Right ventricle myocardium superior (tissue), 1 donor: ENCODE measurements at places on chromosomes 5 and 9. TPM values are rescaled to one million over a fixed set of nuclear protein-coding genes. Genes with fewer than 3 reads are reported as not detected.
A peak's percentile ranks its signal among the peaks of the same experiment; 100 is the strongest.

GRCh38 chr5:180639741-180640610 is 9.4 kb downstream of the FLT4 start:
- DNase-seq: peak; percentile 46

IFNA2 gene
- total RNA-seq: not detected

- DNase-seq: no peak
Observed at GRCh38 chr9:94528886-94529285, 26.0 kb upstream of the PCAT7 start.

ALDH7A1 gene
- 41.6 TPM for total RNA-seq

DNA sequence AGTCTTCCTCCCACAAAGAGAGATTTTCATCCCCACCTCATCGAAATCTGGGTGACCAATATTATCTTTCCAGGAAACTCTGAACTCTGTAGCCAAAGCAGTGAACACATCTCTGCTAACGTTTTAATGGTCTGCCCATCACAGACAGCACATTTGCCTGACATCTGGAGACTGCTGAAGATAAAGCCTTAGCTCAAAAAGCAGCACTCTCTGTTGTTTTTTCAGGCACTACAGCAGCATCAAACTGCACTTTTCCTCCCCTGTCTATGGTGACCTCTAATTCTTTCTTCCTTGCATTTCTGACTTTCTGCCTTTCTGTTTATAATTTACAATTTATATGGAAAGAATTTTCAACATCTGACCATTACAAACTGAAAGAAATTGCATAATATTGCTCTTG is 66.8 kb downstream of the RAB3C start:
- DNase-seq: no peak

- no peak for DNase-seq
Observed at GRCh38 chr5:130939059-130939458, 226.0 kb downstream of the HINT1 start.

- peak; percentile 85 for DNase-seq
Observed at GRCh38 chr9:68704814-68705530, at the start of gene PIP5K1B. Gene PIP5K1B (plus strand): TSS chr9:68705240. CDS start chr9:68822615, 117,375 bp downstream.

DNA sequence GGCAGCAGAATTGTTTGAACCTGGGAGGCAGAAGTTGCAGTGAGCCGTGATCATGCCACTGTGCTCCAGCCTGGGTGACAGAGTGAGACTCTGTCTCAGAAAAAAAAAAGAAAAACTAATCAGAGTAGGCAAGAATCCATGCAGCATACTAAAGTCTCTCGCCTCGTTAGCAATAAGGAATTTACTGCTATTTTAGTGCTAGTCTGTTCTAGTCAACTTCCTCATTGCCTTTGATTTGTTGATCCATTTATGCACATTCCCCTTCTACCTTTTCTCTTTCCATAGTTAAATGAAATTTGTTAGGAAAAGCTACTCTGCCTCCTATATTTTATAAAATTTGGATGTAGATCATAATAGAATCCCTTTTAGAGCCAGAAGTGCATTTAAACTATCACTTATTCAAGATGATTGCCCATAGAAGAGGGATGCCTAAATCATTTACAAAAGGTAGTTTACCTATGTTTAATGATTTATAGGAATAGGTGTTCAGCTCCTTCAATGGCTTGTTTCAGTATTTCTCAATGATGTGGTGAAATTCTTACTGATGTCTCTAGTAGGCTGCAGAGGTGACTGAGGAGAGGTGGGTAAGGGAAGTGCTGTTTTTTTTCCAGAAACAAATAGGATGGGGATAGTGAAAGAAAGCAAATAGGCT is 1.9 kb downstream of the LRRC19 start:
- no peak for DNase-seq

DNA sequence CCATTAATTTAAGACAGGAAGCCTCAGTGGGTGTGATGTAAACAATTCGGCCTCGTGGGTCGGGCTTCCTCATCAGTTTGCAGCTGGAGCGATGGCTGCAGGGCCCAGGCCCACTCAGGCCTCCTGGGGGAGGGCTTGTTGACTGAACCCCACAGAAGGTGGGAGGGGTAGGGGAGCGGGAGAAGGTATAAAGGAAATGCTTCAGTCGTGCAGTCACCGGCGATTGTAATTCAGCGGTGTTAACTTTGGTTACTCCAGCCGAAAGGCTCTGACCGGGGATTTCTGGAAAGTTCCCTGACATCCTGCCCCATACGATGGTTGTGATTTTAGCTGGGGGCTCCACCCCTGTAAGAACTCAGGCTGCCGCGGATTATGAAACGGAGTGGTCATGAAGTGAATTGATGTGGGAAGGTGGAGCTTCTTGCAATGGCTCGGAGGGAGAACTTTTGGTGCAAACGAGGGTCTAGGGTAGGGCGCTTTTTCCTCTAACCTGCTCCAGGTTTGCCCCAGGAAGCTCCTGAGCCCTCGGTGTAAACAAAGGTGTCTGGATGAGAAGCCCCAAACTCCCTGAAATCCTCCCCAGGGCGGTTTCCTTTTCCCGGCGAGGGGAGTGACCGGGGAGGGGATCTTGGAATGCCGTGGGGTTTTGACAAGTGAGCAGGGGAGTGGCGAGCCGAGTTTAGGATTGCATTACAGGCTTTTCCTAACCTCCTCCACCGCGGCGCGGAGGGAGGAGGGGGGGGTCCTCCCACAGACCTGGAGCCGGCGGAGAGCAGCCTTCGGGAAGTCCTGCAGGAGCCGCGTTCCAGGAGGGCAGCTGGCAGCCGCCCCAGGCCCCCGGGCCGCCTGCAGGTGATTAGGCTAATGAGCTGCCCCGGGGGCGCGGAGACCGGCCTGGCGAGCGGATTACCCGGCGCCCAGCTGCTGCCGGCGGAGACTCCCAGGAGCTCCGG is 215.5 kb downstream of the PDZD2 start:
- peak; percentile 59 for DNase-seq

DNA sequence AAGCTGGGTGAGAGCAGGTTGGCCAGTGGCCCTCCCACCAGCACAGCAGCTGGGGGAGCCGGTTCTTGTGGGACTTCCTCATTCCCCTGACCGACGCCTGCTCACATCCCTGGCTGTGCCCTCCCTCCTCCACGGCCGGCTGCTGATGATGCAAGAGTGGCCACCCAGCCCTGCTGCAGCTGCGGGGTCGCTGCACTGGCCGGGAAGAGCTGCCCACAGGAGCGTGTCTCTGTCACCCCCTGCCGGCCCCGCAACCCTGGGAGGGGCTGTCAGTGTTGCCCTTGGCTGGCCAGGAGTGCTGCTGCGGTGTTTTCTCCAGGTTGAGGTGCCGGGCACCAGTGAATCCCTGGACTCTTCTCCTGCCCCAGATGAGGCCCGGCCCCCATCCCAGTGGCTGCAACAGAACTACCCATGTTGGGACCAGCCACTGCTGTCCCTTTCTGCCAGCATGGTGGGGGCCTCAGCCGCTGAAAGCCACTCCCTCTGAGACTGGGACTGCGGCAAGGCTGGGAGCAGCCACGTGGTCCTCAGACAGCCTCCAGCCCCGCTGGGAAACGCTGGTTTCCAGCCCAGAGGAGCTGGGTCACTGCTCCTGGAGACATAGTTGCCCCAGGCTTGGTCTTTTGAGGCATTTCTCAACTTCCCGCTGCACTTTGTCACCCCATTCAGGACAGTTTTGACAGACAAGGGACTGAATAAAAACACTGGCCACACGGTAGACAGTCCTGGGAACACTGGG is 739 bp downstream of the CARD9 start:
- peak; percentile 85 for DNase-seq

F12 gene
- total RNA-seq: not detected

DNA sequence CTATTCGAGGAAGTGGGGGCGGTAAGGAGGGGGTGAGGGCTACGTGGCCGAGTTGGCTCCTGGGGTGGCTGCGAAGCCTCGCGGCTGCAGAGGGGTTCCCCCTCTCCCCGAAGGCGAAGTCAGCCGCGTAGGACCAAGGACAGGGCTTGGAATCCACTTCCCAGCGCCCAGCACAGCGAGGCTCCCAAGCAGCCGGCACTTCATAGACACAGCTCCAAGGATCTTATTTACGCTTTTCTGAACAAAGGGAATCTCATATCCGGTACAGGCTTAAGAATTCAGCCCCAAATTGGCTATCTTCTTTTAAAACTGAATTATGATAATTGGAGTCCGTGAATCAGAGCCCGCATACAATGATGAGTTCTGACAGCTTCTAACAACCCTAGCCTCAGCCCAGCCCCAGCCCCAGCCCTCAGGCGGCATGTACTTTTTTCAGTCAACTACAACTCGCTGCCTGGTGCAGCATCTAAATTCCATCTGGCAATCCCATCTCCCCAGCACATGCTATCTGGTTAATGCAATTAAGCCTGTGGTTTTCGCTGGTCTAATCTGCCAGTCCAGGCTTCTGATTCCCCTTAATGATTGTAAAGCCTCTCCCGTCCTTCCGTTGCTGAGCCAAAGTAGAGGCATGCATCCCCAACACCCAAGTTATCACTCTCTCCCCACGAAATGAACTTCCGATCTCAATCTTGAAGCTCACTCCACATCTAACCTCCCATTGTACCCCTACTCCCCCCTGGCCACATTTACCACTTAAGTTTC is 1.0 kb downstream of the ELAVL2 start:
- no peak for DNase-seq

DNA sequence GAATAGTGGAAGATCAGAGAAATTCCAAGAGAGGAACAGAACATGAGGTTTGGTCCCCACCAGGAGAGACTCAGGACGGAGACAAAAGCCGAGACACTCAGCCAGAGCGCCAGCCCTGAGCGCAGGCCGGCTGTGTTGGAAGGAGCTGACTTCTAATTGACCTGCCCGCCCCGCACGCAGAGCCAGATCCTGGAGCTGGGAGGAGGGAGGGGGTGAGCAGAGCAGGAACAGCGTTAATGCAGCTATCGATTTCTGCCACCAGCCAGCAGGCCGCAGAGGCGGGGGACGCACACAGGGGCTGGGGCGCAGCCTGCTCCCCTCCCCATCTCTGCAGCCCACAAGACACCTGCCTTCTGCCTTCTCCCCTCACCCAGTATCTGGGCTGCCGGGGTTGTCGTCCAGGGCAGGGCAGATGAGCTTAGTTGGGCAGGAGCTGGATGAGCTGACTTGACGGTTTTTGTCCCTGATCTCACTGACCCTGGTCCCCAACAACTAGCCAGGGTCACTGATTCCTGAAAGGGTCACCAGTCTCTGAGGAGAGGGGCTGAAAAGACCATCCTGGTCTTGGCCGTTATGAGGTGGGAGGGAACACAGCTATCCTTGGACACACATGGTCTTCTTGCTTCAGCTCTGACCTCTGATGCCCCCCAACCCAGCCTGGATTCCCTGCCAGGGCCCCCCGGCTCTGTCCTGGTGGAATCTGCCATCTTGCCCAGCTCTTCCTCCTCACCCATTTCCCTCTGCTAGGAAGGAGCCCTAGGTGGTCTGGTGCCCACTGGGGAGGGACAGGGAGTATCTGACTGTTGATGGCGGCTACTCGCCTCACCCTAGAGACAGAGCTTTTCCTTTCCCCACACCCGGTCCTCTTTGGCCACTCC is 29.8 kb downstream of the CXXC5 start:
- peak; percentile 71 for DNase-seq

GRCh38 chr9:123739387-123739786 is 190.5 kb downstream of the DENND1A start:
- no peak for DNase-seq

OBP2B gene
- total RNA-seq: not detected

DNA sequence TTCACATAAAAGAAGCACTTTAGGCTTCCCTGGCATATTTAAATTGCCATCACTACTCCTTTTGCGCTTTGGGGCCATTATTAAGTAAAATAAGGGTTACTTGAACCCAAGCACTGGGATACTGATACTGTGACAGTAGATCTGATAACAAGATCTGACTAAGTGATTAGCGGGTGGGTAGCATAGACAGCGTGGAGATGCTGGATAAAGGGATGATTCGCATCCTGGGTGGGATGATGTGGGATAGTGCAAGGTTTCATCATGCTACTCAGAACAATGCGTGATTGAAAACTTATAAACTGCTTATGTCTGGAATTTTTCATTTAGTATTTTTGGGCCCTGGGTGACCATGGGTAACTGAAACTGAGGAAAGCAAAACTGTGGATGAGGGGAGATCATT is 75.1 kb downstream of the PTTG1 start:
- DNase-seq: no peak

DNA sequence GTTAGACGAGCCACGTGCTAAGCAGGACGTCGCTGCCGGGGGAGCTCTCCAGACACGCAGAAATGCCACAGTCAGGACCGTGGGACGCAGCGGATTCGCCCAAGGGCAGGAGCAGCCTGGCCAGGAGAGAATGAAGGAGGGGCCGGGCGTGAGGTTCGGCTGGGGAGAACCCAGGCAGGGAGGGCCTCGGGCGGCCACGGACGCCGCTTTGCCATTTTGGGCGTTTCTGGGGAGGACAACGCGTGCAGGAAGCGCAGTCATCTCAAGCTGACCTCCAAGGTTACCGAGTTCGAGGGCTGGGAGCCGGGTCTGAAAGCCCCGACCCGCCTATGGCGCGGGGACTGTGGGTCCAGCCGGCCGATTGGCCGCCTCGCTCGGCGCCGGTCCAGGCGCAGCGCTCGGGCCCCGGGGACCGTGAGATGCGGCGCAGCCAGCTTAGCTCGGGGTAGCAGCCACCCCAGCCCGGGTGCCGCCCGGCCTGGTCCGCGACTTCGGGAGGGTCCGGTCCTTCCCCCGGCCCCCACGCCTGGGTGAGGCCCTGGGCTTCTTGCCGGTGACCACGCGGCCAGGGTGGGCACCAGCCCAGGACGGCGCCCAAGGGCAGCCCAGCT is 760 bp upstream of the MAN1B1 start:
- DNase-seq: peak; percentile 73

- DNase-seq: no peak
Observed at GRCh38 chr5:169874621-169875020, 105.7 kb downstream of the INSYN2B start.

DNA sequence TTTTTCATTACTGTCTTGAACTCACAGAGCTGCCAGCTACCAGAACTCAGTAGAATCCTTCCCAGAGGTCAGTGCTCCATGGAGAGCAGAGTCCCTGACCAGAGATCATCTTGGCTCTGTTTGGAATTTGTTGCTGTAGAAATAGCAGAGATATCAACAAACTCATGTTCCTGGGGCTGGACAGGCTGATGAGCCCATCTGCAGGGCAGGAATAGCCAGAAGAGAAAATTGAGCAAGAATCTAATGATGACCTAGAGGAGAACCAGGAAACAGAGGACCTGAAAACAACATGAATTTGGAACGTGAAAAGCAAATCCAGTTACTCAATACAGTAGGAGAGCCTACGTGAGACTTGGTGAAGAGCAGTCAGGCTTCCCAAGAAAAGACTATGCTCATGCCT is 437.8 kb downstream of the PLK2 start:
- no peak for DNase-seq

DNA sequence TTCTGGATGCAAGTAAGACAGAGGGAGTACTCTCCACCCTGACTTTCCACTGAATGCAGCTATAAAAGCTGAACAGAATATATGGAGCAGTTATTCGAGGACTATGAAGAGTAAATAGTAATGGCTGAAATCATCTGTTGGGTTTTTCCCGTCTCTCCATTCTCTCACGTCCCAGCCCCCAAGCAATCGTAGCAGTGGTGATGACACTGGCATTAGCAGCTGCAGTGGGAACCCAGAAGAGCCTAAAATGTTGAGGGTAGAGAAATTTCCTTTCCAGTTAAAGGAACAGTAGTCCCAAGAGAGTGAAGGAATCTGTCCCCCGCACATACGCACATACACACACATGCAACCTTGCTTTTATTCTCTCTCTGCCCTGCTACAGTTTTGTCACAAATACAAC is 33.2 kb downstream of the MED27 start:
- no peak for DNase-seq
